Left ventricle myocardium superior (tissue), 1 donor: ENCODE measurements at places on chromosomes 2 and 18.

- no peak for DNase-seq
Observed at GRCh38 chr2:28533044-28533680, 37.3 kb downstream of the PLB1 start.

GRCh38 chr2:96111257-96111640, 5.1 kb downstream of the ADRA2B start:
- no peak for DNase-seq

- no peak for DNase-seq
Observed at GRCh38 chr2:160465406-160465805, 28.2 kb downstream of the RBMS1 start.

- no peak for DNase-seq
Observed at GRCh38 chr2:148209603-148210002, 188.7 kb downstream of the MBD5 start.

GRCh38 chr2:105087273-105087672, 49.4 kb downstream of the MRPS9 start:
- no peak for DNase-seq

GRCh38 chr2:75790814-75791467, 80.2 kb upstream of the GCFC2 start:
- DNase-seq: no peak

- no peak for DNase-seq
Observed at GRCh38 chr2:195451160-195451559, 205.9 kb upstream of the SLC39A10 start.

GRCh38 chr2:232296776-232297525, 81.6 kb upstream of the ALPP start:
- DNase-seq: no peak

GRCh38 chr2:39000552-39000951, 110.9 kb downstream of the ARHGEF33 start:
- DNase-seq: no peak

- no peak for DNase-seq
Observed at GRCh38 chr2:155502766-155503165, 804.3 kb downstream of the KCNJ3 start.

- no peak for DNase-seq
Observed at GRCh38 chr2:85213404-85213803, 80.2 kb downstream of the TCF7L1 start.

GRCh38 chr2:23330214-23330613, 54.8 kb upstream of the KLHL29 start:
- DNase-seq: no peak

- DNase-seq: no peak
Observed at GRCh38 chr2:8598295-8599165, 83.3 kb upstream of the ID2 start.

GRCh38 chr2:143177096-143177786, 48.0 kb downstream of the ARHGAP15 start:
- no peak for DNase-seq

DNA sequence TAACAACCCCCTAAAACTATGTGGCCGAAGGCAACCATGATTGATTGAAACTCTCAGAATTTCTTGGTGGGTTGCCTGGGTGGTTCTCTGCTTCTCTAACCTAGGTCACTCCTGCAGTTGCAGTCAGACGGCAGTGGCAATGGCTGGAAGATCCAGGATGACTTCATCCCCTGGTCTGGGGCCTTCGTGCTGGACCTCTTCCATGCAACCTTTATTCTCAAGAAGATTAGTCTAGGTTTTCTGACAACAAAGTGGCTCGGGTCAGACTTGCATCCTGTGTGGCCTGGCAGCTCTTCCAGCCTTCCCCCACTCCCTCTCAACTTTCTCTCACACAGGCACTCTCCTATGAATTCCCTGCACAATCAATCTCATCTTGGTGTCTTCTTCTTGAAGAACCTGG, 76.4 kb downstream of the METTL4 start:
- no peak for DNase-seq

DNA sequence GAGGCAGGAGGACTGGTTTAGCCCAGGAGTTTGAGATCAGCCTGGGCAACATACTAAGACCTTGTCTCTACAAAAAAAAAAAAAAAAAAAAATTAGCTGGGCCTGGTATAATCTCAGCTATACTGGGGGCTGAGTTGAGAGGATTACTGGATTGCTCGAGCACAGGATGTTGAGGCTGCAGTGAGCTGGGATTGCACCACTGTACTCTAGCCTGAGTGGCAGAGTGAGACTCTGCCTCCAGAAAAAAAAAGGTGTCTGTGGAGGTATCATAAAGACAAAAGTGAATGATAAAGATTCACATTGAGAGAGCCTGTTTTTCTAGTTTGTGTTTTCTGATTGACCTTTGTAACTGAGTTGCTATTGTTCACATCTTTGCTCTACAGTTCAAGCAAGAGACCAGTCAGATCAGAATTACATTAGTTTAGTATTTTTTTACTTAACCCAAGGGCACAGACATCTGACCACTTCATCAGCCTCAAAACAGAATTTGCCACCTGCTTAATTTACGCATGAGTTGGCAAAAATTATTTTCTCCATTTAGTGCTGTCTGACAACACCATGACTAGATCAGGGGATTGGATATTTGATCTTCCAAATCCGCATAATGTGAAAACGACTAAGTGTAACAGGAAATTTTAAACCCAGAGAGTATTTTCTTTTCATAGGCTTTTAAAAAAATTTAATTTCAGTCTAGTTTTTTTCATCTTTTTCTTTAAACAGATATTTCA, 271.0 kb downstream of the TGIF1 start:
- DNase-seq: no peak

DNA sequence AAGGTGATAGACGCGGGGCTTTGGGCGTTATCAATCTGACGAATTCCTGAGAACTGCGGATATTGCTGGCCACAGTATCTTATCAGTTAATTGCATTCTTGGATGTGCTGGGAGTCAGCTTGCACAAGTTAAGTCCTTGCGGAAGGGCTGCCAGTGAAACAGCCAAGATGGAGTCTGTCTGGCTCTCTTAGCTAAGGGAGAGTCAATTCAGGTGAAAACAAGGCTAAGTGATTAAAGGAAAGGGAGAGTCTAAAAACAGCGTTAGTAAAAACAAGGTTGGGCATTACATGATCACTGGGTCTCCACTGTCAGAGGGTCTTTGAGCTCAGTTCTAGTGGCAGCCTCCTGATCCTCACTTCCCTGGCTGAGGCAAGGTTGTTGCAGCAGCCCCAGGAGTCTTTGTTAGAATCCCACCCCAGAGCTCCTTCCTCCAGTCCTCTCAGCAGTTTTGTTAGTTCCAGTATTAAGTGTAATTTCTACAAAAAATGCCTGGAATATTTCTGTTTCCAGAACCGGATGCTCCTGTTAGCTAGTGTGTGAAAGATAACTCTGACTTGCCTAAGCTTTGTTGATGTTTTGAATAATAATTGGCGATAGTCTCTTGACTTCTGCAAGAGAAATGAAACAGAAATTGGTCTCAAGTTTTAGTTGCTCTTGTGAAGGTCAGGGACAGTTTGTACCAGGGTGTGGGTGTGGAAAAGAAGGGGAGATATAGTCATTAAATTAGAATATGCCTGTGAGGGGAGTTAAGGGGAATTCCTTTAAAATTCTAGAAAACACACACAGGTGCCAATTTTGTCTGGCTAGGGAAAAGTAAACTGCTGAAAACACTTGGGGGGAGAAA, 10.6 kb downstream of the CFLAR start:
- DNase-seq: no peak

DNA sequence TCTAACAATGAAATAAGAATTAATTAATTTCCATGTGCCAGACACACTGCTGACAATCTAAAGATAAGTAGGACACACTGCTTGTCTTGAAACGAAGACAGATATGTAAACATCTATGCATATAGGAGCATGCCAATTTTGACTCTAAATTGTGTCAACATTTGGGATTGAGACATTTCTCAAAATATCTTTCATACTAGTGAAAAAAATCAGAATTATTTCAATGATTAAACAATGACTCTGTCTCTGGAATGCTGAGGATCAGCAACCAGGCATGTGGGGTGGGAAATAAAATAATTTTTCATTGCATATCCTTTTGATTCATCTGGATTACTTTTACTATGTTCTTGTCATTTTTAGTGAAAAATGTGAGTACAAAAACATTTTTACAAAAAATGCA, 262.6 kb upstream of the SYT4 start:
- no peak for DNase-seq

DNA sequence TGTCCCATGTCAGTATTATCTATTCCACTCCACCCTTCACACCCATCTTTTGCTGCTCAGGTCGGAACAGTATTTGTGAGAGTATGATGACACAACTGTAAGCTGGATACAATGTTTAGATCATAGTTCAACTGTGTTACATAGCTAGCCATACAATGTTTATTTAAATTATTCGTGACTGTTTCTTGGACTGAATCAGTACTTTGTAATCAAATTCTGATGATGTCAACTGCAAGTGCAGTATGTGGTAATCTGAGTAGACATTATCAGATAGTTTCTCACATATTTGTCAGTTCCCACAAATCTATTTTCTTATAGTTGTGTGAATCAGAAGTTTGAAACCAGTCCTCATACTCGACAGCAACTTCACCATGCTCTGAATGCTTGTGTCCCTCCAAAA, 177.6 kb downstream of the ZNF407 start:
- DNase-seq: no peak
